CD4-positive, alpha-beta T cell treated with Interleukin-12 subunit alpha and Interleukin-12 subunit beta, for 1 hour (primary cell): ENCODE measurements at places on chromosomes 6 and 20.

- no peak for DNase-seq
These were observed 142.1 kb upstream of the CST7 start for GRCh38 chr20:24806705-24807676.

DNA sequence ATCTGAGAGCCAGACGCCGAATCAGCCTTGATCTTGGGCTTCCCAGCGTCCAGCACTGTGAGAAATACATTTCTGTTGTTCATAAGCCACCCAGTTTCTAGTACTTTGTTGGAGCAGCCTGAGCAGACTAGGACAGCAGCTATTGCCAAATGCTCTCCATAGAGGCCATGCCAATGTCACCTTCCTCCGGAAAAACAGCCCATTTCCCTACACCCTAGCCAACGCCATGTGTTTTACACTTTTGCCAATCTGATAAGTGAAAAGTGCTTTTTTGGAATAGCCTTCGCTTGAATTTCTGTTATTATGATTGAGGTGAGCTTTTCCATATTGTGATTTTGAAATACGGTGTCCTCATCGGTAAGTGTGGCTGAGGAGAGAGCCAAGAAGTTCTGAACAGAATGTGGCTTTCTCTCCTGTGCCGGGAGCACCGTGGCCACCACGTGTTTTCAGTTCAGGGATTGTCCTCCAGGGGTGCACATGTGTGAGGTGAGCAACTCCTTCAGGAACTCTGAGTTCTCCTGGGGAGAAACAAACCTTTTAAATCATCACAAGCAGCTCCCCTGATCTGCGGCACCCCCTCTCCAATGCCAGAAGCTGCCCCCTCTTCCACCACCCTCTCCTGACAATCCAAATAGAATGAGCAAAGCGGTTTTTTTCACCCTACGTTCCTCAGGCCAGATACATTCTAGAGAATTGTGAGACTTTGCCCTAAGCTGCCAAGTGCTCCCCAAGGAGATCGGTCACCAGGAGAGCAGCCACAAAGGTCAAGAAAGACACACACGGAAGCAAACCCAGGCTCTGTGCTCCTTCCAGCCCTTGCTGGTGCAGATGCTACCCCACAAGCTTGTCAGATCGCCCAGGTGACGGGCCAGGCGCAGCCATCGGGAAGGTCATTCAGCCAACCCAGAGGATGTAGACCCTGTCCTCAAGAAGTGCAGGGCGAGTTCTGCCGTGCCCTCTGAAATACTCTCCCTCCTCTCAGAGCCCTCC, 36.0 kb downstream of the TAF8 start:
- DNase-seq: no peak

DNA sequence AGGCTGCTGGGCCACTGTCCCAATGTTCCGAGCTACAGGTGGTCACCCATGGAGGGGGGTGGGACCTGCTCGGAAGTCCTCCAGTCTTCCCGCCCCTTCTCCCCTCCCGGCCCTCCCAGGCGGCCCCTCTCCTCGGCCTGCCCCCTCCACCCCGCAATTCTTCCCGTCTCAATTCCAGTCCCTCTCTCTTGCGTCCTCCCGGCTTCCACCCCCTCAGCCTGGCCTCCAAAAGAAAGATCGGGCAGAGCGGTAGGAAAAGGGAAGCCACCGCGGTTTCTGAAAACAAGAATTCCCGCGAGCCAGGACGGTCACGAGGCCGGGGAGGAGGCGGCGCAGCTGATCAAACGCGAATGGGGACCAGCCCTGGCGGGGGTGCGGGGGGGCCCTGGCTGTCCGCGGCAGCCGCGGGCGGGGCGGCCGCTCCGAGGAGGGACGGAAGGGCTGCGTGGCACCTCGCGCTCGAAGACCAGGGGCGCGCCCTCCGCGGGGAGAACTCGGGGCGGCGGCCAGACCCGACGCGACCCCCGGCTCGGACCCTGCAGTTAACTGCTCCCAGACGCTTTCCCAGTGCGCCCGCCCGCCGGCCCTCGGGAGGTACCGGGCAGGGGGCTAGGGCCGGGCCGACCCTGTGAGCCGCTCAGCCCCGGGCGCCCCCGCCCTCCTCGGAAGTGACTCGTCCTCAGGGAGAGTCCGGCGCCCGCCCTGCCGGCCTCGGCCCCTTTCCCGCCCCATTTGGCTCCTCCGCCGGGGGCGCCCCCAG, 1.0 kb downstream of the PXDC1 start:
- peak; percentile 17 for DNase-seq

- no peak for DNase-seq
These were observed 1.8 kb downstream of the WRNIP1 start for GRCh38 chr6:2766767-2767656.

GRCh38 chr6:39425346-39426072, 103.0 kb upstream of the KCNK16 start:
- DNase-seq: no peak

DNA sequence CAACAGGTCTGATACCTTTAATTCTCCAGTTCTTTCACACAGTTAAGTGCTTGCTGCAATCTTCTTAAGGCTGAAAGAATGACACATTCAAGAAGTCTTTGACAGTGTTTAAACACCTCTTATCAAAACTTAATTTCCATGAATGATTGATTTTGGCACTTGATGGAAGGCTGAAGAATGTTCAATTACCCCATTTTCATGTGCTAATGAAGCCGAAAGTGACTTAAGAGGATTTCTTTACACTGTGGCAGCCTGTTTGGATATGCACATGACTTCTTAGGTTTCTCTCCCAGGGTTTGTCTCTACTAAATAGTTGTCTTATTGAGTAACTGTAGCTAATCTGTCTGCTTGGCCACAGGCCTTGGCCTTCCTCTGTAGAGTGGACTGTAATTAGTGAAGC, 81.1 kb upstream of the PRDM1 start:
- no peak for DNase-seq

- DNase-seq: peak; percentile 54
These were observed 58.7 kb downstream of the VAPB start for GRCh38 chr20:58447511-58448391.
